Dermis lymphatic vessel endothelial cell (primary cell): ENCODE measurements at places on chromosomes 7 and 10. TPM values are rescaled to one million over a fixed set of nuclear protein-coding genes. Genes with fewer than 3 reads are reported as not detected.

The EBLN1 gene
- total RNA-seq: not detected in 2 replicates

The PCGF6 gene
- 11.7 and 13.9 TPM in 2 replicates for total RNA-seq

The GPR146 gene
- 21.7 and 24.7 TPM in 2 replicates for total RNA-seq

The TDRD1 gene
- under 0.01 TPM in 1 of 2 replicates, not detected in the other for total RNA-seq

The SMKR1 gene
- 0.33 and 0.34 TPM in 2 replicates for total RNA-seq

The PFKFB3 gene
- total RNA-seq: 26.3 and 28.4 TPM in 2 replicates

The CALML5 gene
- not detected in 2 replicates for total RNA-seq

The CTTNBP2 gene
- total RNA-seq: 0.22 and 0.77 TPM in 2 replicates

The SEMA3E gene
- total RNA-seq: 0.11 and 1.0 TPM in 2 replicates

The ZNF425 gene
- 1.5 and 2.7 TPM in 2 replicates for total RNA-seq

The TAS2R5 gene
- total RNA-seq: 0.11 and 0.52 TPM in 2 replicates

The DNAJC30 gene
- total RNA-seq: 1.5 and 2.4 TPM in 2 replicates

The CACNA2D1 gene
- total RNA-seq: 3.5 and 5.0 TPM in 2 replicates
